T follicular helper cell (primary cell): ENCODE measurements at places on chromosomes 1 and 21.
A peak's percentile ranks its signal among the peaks of the same experiment; 100 is the strongest.

GRCh38 chr1:221437926-221438325, 304.0 kb downstream of the DUSP10 start:
- DNase-seq = no peak

DNA sequence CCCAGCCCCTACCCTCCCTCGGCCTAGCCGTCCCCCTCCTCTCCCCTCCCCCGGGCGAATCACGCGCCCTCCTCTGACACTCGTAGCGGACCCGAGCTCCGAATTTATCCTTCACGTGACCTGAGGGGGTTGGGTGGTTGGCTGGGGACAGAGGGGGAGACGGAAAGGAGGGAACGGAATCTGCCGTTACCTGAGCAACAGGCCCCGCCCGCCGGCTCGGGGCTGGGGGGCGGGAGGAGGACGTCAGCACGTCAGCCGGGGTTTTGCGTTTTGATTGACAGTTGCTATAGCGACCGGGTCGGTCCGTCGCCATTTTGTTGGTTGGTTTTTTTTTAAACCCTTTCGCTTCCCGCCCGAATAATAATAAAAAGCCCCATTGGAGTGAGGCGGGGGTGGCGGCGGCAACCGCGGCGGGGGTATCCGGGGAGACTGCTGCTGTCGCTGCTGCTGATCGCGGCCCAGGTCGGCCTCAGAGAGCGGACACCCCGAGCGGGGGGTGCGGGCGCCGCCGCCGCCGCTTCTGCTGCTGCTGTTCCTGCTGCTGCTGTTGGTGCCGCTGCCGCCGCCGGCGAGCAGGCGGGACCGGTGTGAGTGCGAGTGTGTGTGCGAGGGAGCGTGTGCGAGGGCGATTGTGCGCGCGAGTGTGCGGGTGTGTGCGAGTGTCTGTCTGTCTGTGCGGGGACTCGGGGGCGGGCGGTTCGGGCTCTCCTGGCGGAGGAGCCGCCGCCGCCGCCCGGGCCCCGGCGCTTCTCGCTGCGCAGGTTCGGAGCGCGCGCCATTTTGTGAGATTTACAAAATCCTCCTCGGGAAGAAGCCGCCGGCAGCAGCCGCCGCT, at the start of gene DYRK1A:
Gene DYRK1A, plus strand, starts transcription at position 292 of the 835 bp plus-strand sequence. CDS start 53,602 bp downstream, outside the sequence.
- peak; percentile 98 for DNase-seq

GRCh38 chr1:109826446-109826845, 62.7 kb upstream of the EPS8L3 start:
- no peak for DNase-seq

- no peak for DNase-seq
Observed at GRCh38 chr1:164769486-164770130, 210.6 kb downstream of the PBX1 start.

DNA sequence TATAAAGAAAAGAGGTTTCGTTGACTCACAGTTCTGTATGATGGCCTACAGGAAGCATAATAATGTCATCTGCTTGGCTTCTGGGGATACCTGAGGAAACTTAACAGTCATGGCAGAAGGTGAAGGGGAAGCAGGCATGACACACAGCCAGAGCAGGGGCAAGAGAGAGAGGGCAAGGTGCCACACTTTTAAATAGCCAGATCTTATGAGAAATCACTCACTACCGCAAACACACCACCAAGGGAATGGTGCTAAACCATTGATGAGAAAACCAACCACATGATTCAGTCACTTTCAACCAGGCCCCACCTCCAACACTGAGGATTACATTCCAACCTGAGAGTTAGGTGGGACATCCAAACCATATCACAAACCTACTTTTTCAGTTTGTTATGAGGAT, 245.9 kb upstream of the SGIP1 start:
- DNase-seq = no peak

DNA sequence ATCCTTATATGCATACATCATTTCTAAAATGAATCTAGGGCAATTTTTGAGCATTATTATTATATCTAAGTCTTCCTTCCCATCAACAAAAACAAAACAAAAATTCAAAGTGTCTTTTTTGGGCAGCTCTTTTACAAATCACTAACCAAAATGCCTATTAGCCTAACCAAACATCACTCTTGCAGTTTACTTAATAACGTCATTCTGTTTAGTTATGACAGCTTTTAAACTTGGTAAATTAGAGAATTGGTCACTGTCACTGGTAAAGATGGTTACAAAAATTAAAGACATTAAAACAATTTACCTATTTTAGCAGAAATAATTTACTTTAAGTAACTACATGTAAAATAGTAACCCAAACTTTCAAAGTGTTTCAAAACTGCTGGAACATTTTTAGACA, 2.8 kb downstream of the ARHGAP29 start:
- DNase-seq = no peak

DNA sequence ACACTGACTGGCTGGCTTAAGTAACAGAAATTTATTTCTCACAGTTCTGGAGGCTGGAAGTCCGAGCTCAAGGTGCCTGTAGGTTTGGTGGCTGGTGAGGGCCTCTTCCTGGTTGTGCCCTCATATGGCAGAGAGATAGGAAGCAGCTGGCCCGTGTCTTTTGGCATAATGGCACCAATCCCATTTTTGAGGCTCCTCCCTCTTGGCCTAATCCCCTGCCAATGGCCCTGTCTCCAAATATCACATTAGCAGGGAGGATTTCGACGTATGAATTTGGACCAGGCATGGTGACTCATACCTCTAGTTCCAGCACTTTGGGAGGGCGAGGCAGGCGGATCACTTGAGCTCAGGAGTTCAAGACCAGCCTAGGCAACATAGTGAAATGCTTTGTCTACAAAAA, 37.4 kb downstream of the AGPAT3 start:
- no peak for DNase-seq

DNA sequence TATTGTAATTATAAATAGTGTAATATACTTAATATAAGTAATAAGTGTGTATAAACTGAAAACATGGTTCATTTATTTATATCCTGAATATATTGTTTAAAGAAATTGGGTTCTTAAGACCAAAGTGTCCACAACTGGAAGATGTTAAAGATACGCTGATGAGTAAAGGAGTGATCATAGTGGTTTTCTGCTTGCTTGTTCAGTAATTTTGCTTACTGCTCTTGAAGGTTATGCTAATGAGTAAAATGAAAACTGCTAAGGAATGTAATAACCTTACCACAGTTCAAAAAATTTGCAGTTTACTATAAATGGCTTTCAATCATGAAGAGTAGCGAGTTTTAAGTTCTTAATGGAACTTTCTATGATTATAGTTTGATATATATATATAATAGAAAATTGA, 22.0 kb downstream of the DONSON start:
- no peak for DNase-seq

DNA sequence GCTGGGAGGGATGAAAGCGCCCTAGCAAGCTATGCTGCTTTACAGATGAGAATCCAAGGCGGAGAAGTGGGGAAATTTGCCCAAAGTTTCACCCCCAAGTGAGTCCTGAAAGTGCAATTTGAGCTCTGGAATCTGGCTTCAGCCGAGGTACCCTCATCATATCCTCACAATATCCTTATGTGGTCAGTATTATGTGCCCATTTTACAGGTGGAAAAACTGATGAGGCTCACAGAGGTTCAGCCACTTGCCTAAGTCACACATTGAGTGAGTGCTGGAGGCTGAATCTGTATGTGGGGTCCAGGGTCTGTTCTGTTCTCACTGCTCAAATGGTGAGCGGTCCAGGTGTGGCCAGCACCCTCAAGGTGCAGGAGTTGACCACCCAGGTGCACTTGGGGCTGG, 85.3 kb downstream of the MATN1 start:
- no peak for DNase-seq

- no peak for DNase-seq
Observed at GRCh38 chr1:97423403-97423802, 497.4 kb downstream of the DPYD start.

- DNase-seq = no peak
Observed at GRCh38 chr1:214882616-214883015, 199.9 kb upstream of the KCNK2 start.

- DNase-seq = no peak
Observed at GRCh38 chr1:90713741-90714509, 3.2 kb downstream of the BARHL2 start.

- no peak for DNase-seq
Observed at GRCh38 chr1:220924331-220924970, 45.2 kb downstream of the HLX start.

DNA sequence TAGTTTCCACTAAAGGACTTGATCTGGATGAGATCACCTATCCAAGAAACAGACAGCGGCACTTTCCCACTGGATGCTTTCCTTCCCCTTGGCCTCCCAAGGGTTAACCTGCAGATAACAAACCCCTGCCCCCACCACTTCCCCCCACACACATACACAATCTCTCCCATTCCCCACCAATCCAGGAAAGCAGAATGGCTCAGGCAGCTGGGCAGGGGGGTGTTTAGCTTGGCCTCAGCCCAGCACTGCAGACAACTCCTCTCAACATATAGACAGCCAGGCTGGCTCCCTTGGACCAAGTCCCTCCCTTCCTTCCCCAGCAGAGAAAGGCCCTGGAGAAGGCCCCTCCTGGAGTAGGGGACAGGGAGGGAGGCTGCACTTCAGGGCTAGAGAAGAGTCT, 24.6 kb downstream of the PLEKHA6 start:
- no peak for DNase-seq

DNA sequence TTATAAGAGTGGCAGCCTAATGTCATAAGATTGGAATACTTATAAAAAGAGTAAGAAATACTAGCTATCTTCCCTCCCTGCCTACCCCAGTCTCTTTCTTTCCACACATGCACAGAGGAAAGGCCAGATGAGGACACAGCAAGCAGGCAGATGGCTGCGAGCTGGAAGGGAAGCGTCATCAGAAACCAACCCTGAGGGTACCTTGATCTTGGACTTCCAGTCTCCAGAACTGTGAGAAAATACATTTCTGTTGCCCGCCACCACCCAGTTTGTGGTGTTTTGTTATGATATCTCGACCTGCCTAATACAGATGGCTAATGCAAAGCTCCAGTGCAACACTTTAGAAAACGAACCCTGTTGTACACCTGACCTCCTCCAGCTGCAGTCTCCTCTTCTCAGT, 2.3 kb upstream of the OR2C3 start:
- DNase-seq = no peak

DNA sequence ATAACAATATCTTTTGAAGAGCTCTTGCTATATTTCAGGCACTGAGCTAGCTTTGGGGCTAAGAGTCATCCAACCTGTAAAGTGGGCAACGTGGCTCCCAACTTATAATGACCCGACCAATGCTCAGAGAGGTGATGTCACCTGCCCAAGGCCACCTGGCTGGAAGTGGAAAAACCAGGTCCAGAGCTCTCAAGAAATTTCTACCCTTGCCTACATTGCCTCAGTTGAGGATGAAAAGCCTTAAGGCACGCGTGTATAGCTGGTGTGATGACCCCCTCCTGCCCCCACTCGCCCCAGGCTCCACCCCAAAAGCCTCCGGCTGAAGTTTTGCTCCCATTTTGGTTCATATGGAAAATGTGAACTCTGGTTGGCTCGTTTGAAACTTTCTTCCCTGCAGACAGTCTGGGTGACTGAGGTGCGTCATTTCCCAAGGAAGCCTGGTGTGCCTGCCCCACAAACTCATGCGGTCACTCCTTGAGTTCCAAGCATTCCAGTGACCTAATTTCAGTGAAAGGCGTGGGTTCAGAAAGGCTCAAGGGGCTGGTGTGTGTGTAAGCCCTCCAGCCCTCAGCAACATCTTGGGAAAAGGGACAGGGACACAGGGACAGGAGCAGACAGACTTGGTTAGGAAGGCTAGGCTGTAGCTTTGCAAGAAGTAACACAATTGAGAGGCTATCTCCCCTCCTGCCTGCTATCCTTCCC, 20.5 kb downstream of the HTR1D start:
- no peak for DNase-seq

- no peak for DNase-seq
Observed at GRCh38 chr1:210901981-210902770, 231.8 kb downstream of the KCNH1 start.

DNA sequence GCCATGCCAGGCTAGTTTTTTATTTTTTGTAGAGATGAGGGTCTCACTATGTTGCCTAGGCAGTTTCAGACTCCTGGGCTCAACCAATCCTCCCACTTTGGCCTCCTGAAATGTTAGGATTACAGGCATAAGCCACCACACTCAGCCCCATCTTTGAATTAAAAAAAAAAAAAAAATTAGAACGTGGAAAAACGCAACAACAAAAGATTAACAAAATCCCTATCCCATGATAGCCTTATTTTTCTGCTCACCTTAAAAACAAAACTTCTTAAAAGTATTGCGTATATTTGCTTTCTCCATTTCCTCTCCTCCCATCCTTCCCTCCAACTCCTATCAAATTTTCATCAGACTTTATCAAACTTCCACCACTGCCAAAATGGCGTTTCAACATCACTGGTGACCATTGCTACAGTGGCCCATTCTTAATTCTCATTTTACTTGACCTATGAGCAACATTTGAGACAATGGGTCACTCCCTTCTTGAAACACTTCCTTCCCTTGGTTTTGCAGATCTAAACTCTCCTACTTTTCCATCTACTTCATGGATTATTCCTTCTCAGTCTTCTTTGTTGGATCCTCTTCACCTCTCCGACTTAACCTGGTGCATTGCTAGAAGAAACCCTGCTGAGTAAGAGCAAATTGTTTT, 579 bp upstream of the ZNF684 start:
- DNase-seq = no peak

- no peak for DNase-seq
Observed at GRCh38 chr1:4416189-4416588, 238.2 kb upstream of the AJAP1 start.

GRCh38 chr1:147618077-147618569, 52.2 kb downstream of the ACP6 start:
- no peak for DNase-seq

DNA sequence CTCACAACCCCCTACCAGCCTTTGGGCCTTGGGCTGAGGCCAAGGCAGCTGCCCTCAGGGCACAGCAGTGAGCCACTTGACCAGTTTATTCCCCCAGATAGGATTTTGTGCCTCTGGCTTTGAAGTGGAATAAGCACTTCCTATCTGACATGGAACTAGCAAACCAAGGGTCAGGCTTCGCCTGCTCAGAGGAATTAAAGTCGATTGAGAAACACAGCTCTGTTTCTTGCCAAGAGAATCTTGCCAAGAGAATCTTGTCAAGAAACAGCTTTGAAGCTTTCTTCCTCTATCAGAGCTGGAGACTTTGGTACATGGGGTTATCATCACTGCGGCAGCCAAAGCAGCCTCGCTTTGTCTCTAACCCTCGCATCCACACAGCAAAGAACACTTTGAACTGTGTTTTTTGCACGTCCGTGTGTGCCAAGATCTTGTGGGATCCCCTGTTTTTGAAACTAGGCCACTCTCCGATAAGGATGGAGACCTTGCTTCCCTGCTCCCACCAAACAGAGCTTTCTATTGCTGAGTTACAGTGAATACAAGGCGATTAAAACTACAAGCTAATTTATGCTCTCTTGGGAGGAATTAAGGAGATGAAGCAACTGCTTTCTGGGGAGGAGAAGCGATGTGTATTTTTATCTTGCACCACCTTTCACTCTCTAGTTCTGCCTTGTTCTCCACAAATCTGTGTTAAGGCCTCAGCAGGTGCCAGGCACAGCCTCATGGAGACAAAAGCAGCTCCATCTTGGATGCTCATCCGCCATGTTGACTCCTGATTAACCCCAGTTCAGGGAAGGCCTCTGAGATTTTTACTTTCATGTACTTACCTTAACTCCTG, 67.3 kb downstream of the RHOU start:
- DNase-seq = no peak
